ENCODE measurements at places on chromosomes 12 and 14. TPM values are rescaled to one million over a fixed set of nuclear protein-coding genes. Genes with fewer than 3 reads are reported as not detected.

The RFX4 gene
- not detected for polyA plus RNA-seq

GRCh38 chr14:61505815-61506809 lies 184.7 kb downstream of the PRKCH start:
- DNase-seq = no peak
- H3K4me1 ChIP-seq = peaks cover 11% of the 10 kb centered on the region
- H3K4me3 ChIP-seq = no peak overlapping the region
- H3K27me3 ChIP-seq = no peaks in the 10 kb centered on the region
- H3K27ac ChIP-seq = no peak overlapping the region

DNA sequence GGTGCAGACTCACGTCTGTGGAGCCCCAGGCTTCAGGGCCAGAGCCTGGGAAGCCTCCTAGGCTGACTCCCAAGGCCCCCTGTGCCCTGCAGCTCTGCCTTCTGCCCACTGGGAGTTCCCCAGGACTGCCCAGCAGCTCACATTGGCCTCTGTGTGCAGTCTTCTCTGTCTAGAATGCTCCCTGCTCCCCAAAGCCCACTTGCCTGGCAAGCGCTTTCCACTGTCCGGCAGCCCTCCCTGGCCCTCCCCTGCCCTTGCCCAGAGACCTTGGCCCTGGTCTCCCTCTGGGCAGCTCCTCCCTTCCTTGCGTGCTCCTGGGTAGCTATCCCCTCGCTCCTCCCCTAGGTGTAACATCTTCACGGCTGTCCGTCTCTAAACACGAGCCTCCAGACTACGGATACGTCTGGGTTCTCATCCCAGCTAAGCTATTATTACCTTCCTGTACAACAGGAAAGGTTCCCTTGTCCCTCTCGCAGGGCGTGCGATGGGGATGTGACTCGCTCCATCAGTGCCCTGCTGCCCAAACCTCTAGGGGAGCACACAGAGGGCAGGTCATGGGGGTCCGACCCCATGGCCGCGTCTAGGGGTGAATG lies 325.5 kb upstream of the RTL1 start:
- no peak overlapping the region for H3K27ac ChIP-seq
- H3K4me3 ChIP-seq = no peak overlapping the region
- no peak for DNase-seq
- H3K27me3 ChIP-seq = no peaks in the 10 kb centered on the region
- no peaks in the 10 kb centered on the region for H3K36me3 ChIP-seq
- no peaks in the 10 kb centered on the region for H3K4me1 ChIP-seq

- H3K27me3 ChIP-seq = no peaks in the 10 kb centered on the region
- peaks cover 68% of the 10 kb centered on the region for H3K36me3 ChIP-seq
- no peak overlapping the region for H3K4me3 ChIP-seq
These were observed 45.2 kb downstream of the VEZT start for GRCh38 chr12:95262808-95263207.

DNA sequence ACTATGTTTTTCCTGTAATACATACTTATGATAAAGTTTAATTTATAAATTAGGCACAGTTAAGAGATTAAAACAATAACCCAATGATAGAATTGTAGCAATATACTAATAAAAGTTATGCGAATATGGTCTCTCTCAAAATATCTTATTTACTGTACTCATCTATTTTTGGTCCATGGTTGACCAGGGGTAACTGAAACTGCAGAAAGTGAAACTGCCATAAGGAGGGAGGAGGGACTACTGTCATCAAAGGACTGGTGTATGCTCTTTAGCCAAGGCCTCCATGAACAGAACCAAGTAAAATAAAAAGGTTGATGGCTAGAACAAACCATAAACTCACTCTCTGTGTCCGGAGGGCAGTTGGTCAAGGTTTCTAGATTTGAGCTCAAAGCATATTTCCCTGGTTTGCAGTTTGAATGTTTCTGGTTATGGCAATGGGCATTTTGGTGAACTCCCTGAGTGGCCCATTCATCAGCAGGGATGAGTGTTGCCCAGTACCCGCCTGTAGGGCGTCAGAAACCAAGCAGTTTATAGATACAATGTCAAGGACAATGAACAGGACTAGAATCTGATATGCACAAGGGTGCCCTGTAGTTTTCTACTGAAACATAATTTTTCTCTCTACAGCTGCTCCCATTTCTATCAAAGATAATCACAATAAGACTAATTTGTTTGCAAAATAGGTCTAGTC lies 19.8 kb downstream of the LEMD3 start:
- H3K4me3 ChIP-seq = no peak overlapping the region
- no peak for DNase-seq
- no peaks in the 10 kb centered on the region for H3K36me3 ChIP-seq
- peaks cover 11% of the 10 kb centered on the region for H3K4me1 ChIP-seq
- H3K27me3 ChIP-seq = no peaks in the 10 kb centered on the region

GRCh38 chr12:124610629-124611558 lies 43.5 kb upstream of the NCOR2 start:
- DNase-seq = no peak
- no peaks in the 10 kb centered on the region for H3K27me3 ChIP-seq
- H3K36me3 ChIP-seq = no peaks in the 10 kb centered on the region
- no peak overlapping the region for H3K27ac ChIP-seq

GRCh38 chr14:93909429-93910128 lies 17.6 kb upstream of the FAM181A start:
- H3K36me3 ChIP-seq = no peaks in the 10 kb centered on the region
- no peak overlapping the region for H3K27ac ChIP-seq
- H3K4me3 ChIP-seq = no peak overlapping the region
- DNase-seq = no peak
- no peaks in the 10 kb centered on the region for H3K4me1 ChIP-seq
- no peaks in the 10 kb centered on the region for H3K27me3 ChIP-seq
